ENCODE measurements at places on chromosomes 1 and 21. TPM values are rescaled to one million over a fixed set of nuclear protein-coding genes. Genes with fewer than 3 reads are reported as not detected.

SPAG17 gene
- total RNA-seq, result under 0.01 TPM

SSX2IP gene
- 13.4 TPM for total RNA-seq

- H3K36me3 ChIP-seq, result no peaks in the 10 kb centered on the region
- H3K27ac ChIP-seq, result no peak overlapping the region
- H3K4me1 ChIP-seq, result peaks cover 11% of the 10 kb centered on the region
- H3K27me3 ChIP-seq, result no peaks in the 10 kb centered on the region
- no peak for DNase-seq
- no peak overlapping the region for H3K4me3 ChIP-seq
These were observed 74.0 kb downstream of the TENT5C start for GRCh38 chr1:117679868-117680267.

GRCh38 chr1:98914547-98914946 lies 90.1 kb downstream of the PLPPR5 start:
- no peak overlapping the region for H3K4me3 ChIP-seq
- H3K4me1 ChIP-seq, result no peaks in the 10 kb centered on the region
- H3K27ac ChIP-seq, result no peak overlapping the region
- no peaks in the 10 kb centered on the region for H3K27me3 ChIP-seq
- peak; percentile 21 for DNase-seq

OR2L5 gene
- not detected for total RNA-seq

GRCh38 chr1:209601809-209602657 lies 18.5 kb downstream of the CAMK1G start:
- no peak overlapping the region for H3K27ac ChIP-seq
- no peaks in the 10 kb centered on the region for H3K4me1 ChIP-seq
- H3K27me3 ChIP-seq, result no peaks in the 10 kb centered on the region
- DNase-seq, result peak; percentile 45
- no peak overlapping the region for H3K4me3 ChIP-seq

DNA sequence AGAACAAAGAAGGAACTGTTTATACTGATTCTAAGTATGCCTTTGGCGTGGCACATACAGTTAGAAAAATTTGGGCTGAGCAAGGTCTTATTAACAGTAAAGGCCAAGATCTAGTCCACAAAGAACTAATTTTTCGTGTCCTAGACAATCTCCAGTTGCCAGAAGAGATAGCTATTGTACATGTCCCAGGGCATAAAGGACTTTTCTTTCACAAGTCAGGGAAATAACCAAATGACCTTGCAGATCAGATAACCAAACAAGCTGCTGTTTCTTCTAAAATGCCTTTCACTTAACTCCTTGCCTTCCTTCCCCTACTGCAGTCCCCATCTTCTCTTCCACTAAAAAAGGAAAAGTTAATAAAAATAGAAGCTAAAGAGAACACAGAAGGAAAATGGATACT lies 4.0 kb downstream of the TEX50 start:
- DNase-seq, result no peak
- H3K4me1 ChIP-seq, result no peaks in the 10 kb centered on the region
- H3K27me3 ChIP-seq, result no peaks in the 10 kb centered on the region
- H3K27ac ChIP-seq, result no peak overlapping the region
- no peak overlapping the region for H3K4me3 ChIP-seq

DNA sequence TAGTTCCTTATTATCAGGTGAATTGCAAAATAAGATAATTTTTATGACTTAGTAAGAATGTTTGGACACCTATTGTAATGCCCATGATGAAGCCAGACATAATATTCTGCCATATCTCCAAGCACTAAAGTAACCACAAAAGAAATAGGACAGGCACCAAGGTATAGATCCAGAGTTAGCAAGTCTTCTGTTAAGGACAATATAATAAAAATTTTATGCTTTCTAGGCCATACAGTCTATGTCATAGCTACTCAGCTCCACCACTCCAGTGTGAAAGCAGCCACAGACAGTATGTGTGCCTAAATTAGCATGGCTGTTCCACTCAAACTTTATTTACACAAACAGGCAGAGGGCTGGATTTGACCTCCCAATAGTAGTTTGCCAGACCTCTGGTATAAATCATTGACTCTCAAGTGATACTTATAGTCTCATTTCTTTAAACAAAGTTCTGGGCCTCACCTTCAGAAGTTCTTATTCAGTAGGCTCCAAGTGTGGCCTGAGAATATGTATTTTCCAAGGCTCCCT lies 88.3 kb downstream of the SCMH1 start:
- DNase-seq, result no peak
- H3K27ac ChIP-seq, result peak overlapping the region; percentile 24
- H3K36me3 ChIP-seq, result peaks cover 4% of the 10 kb centered on the region
- no peaks in the 10 kb centered on the region for H3K27me3 ChIP-seq
- H3K4me3 ChIP-seq, result no peak overlapping the region

- no peaks in the 10 kb centered on the region for H3K4me1 ChIP-seq
- no peaks in the 10 kb centered on the region for H3K36me3 ChIP-seq
- no peaks in the 10 kb centered on the region for H3K27me3 ChIP-seq
- no peak overlapping the region for H3K27ac ChIP-seq
- no peak overlapping the region for H3K4me3 ChIP-seq
- DNase-seq, result no peak
These were observed 40.8 kb downstream of the FCER1A start for GRCh38 chr1:159342761-159343425.

DNA sequence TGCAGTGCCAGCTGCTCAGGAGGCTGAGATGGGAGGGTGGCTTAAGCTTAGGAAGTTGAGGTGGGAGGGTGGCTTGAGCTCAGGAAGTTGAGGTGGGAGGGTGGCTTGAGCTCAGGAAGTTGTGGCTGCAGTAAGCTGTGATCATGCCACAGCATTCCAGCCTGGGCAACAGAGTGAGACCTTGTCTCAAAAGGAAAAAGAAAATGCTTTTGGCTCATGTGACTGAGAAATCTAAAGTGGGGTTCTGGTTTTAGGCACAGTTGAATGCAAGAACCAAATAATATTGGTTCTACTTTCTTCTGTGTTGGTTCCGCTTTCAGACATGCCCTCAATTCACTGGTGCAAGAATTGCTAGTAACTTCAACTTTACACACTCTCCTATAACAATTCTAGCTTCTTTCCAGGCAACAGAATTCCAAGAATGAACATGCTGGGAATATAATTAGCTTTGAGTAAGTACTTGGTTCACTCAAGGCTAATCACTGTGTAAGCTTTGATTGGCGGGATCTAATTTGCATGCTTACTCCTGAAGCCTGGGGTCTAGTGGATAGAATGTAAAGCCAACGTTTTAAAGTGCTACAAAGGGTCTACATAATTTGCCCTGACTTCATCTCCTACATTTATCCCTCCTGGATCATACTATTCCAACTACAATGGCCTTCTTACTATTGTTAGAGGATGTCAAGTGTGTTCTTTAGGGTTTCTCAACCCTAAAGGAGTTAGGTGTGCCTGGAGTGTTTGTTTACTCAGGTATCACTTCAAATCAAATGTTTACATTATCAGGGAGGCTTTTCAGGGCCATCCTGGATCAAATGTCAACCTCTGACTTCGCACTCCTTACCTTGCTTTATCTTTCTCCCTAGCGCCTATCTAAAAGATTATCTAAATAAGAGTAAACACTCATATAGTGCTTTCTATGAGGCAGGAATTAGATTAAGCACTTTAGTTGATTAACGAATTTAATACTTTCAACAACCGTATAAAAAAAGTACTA lies 115.1 kb downstream of the SLC16A1 start:
- no peak overlapping the region for H3K4me3 ChIP-seq
- peaks cover 7% of the 10 kb centered on the region for H3K27me3 ChIP-seq
- no peaks in the 10 kb centered on the region for H3K36me3 ChIP-seq
- no peak overlapping the region for H3K27ac ChIP-seq
- DNase-seq, result no peak
- H3K4me1 ChIP-seq, result peaks cover 1% of the 10 kb centered on the region

DNA sequence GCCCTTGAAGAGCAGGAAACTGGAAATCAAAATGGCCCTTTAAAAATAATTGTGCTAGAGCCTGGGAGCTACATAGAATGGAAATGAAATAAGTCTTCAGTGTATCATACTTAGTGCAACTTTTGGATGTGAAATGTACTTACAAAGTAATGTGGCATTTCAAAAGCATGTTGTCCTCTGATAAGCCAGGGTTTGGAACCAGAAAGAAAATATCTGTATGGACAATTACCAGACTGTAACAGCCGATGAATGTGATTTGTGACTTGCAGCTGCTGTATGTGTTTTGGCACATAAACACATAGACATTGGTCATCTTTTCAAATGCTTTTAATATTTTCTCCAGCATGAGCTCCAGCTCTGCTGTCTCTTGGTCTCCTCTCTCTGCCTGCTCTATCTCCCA lies 546.4 kb downstream of the OMA1 start:
- H3K36me3 ChIP-seq, result no peaks in the 10 kb centered on the region
- no peaks in the 10 kb centered on the region for H3K27me3 ChIP-seq
- DNase-seq, result no peak
- no peak overlapping the region for H3K27ac ChIP-seq
- no peaks in the 10 kb centered on the region for H3K4me1 ChIP-seq
- no peak overlapping the region for H3K4me3 ChIP-seq

NMNAT2 gene
- total RNA-seq, result 0.56 TPM

DSCAM gene
- under 0.01 TPM for total RNA-seq

- H3K27ac ChIP-seq, result no peak overlapping the region
- no peaks in the 10 kb centered on the region for H3K27me3 ChIP-seq
- DNase-seq, result no peak
- no peaks in the 10 kb centered on the region for H3K36me3 ChIP-seq
- H3K4me3 ChIP-seq, result no peak overlapping the region
These were observed 30.1 kb upstream of the KIF26B start for GRCh38 chr1:245124644-245125043.

GRCh38 chr1:91499346-91499745 lies 1.3 kb upstream of the CDC7 start:
- no peak overlapping the region for H3K4me3 ChIP-seq
- no peak overlapping the region for H3K27ac ChIP-seq
- no peak for DNase-seq
- H3K4me1 ChIP-seq, result no peaks in the 10 kb centered on the region

DNA sequence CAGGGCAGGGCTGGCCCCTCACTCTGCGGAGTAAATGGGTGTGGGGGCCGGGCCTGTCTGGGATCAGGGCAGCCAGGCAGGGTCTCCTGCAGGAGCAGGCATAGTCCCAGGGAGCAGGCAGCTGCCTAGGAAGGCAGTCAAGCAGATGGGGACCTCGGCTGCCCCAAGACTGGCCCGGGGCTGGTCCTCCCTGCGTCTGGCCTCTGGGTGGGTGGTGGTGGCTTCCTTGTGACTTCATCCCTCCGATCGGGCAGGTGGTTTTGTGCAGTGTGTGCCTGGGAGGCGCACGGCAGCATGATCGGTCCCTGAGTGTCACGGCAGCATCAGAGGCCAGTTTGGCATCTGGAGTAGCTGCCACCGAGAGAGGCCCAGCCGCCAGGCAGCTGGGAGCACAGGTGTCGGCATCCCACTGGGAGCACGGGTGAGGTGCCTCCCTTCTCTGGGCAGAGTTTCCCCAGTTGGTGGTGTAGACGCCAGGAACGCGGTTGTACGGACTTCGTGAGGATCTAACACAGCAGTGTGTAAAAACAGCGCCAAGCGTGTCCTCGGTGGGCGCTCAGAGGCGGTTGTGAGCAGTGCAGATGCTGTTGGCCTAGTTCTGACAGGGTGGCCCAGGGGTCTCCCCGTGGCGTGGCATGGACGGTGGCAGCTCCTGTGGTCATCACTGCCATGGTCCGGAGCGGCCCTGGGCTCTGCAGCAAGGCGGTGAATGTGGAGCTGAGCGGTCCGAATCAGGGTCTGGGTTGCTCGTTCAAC lies 45.9 kb downstream of the PRKCZ start:
- no peaks in the 10 kb centered on the region for H3K36me3 ChIP-seq
- no peak overlapping the region for H3K27ac ChIP-seq
- H3K27me3 ChIP-seq, result peaks cover 12% of the 10 kb centered on the region
- no peak for DNase-seq
- no peak overlapping the region for H3K4me3 ChIP-seq
- H3K4me1 ChIP-seq, result peaks cover 3% of the 10 kb centered on the region

MATN1 gene
- total RNA-seq, result 0.56 TPM

GRCh38 chr1:236654511-236654910 lies 31.8 kb upstream of the ACTN2 start:
- H3K4me1 ChIP-seq, result no peaks in the 10 kb centered on the region
- H3K27ac ChIP-seq, result no peak overlapping the region
- no peak for DNase-seq
- H3K27me3 ChIP-seq, result no peaks in the 10 kb centered on the region

DNA sequence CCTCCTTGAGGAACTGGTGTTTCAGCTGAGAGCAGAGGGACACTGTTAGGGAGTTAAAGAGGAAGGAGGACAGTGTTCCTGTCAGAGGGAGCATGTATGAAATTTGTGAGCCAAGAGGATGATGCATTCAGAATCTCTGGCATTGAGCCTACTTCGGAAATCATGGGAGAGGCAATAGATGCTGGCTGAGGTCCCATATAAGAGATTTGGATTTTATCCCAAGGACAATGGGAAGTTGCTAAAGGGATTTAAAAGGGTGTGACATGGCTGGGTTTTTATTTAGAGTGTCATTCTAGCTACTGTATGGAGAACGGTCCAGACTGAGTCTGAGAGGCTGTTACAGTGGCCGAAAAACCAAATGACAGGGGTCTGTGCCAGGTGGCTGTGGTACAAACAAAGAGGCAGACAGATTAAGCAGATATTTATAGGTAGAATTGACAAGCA lies 403.2 kb upstream of the B3GALT2 start:
- DNase-seq, result peak; percentile 62
- no peak overlapping the region for H3K27ac ChIP-seq
- no peak overlapping the region for H3K4me3 ChIP-seq
- no peaks in the 10 kb centered on the region for H3K4me1 ChIP-seq

AMY1B gene
- not detected for total RNA-seq

KRTAP10-2 gene
- not detected for total RNA-seq

- no peak overlapping the region for H3K4me3 ChIP-seq
- no peaks in the 10 kb centered on the region for H3K4me1 ChIP-seq
- no peaks in the 10 kb centered on the region for H3K36me3 ChIP-seq
- H3K27me3 ChIP-seq, result peaks cover 1% of the 10 kb centered on the region
These were observed 21.8 kb downstream of the RXRG start for GRCh38 chr1:165423136-165423535.

VHLL gene
- 0.28 TPM for total RNA-seq

IL24 gene
- total RNA-seq, result under 0.01 TPM

GRCh38 chr21:19490481-19490880 lies 1086.9 kb upstream of the TMPRSS15 start:
- no peak overlapping the region for H3K27ac ChIP-seq
- no peak overlapping the region for H3K4me3 ChIP-seq
- no peaks in the 10 kb centered on the region for H3K4me1 ChIP-seq
- no peaks in the 10 kb centered on the region for H3K27me3 ChIP-seq
- DNase-seq, result no peak

- no peak overlapping the region for H3K27ac ChIP-seq
- H3K36me3 ChIP-seq, result no peaks in the 10 kb centered on the region
- no peak overlapping the region for H3K4me3 ChIP-seq
- H3K4me1 ChIP-seq, result no peaks in the 10 kb centered on the region
- H3K27me3 ChIP-seq, result peaks cover 70% of the 10 kb centered on the region
These were observed 803 bp downstream of the CHIT1 start for GRCh38 chr1:203228670-203229069.

DNA sequence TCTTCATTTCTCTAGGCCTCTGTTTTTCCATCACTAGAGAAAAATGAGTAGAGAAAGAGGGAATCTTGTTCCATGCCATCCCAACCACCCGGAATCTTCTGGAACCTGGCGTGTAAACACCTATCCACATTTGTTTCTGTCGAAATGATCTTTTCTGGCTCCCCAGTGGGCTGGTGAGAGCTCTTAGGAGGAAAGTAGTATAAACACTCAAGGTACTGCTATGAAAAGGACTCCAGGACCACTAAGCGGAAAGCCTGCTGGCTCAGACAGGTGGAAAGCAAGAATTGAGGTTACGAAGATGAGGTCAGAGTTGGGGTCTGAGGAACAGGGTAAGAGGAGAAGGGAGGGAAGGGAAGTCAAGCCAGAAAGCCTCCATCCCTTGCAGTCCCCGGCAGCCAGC lies 90.8 kb downstream of the PLXNA2 start:
- no peak for DNase-seq
- no peaks in the 10 kb centered on the region for H3K27me3 ChIP-seq
- no peak overlapping the region for H3K27ac ChIP-seq
- no peaks in the 10 kb centered on the region for H3K36me3 ChIP-seq
- H3K4me1 ChIP-seq, result no peaks in the 10 kb centered on the region

KLHDC7A gene
- total RNA-seq, result not detected

Data from IMR-90 (cell line).